Omental fat pad (tissue), 4 donors: ENCODE measurements at places on chromosomes 1 and 21. TPM values are rescaled to one million over a fixed set of nuclear protein-coding genes. Genes with fewer than 3 reads are reported as not detected.

DNALI1 gene
- total RNA-seq, result 7.6 TPM

PRAMEF26 gene
- not detected for total RNA-seq

MGST3 gene
- total RNA-seq, result 327 TPM

DNA sequence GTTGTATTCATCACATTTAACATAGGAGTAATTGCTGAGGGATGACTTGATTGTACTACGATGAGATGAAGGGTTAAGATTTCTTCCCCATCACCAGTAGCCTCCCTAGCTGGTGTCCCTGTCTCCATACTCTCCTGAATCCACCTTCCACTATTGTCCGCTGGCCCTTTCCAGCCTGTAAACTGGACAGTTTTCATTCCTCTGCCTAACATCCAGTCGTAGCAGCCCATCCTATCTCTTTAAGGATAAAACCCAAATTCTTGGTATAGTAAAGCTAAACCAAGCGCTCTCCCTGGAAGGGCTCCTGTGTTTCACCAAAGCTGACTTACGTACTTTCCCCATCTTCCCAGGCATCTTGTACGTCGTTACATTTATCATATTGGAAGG lies 670 bp downstream of the COX20 start:
- no peak for DNase-seq

DNA sequence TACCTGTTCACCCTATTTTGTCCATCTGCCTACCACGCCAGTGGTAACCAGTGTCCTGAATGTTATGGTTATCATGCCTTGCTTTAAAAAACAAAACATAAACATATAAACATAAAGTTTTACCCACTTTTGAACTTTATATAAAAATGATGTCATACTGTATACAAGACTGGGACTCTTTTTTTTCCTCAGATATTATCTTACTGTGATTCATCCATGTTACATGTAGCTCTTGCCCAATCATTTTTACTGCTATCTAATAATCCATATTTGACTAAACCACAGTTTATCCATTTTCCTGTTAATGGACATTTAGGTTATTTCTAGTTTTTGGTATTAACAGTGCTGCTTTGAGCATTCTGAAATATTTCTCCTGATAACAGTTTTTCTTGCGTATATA lies 78.8 kb downstream of the GPR161 start:
- no peak for DNase-seq

DNA sequence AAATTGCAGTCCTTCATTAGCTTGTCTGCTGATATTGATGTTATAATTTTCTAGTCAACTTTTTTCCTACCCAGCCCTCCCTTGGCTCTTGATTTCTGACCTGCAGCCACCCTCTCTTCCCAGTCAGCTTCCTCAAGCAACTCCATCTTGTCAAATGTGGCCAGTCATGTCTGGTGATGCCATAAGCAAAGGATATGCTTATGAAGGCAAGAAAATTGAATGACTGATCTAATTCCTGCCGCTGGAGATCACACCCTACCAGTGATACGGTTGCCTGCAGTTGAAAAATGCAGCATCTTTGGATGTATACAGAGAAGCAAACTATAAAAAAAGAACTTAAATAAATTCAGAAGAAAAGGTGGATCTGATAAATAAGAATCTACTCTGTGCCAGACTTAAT lies 297.1 kb upstream of the DAB1 start:
- DNase-seq, result no peak

- DNase-seq, result no peak
Measured at GRCh38 chr1:68624233-68624632, 127.4 kb upstream of the DEPDC1 start.

DNA sequence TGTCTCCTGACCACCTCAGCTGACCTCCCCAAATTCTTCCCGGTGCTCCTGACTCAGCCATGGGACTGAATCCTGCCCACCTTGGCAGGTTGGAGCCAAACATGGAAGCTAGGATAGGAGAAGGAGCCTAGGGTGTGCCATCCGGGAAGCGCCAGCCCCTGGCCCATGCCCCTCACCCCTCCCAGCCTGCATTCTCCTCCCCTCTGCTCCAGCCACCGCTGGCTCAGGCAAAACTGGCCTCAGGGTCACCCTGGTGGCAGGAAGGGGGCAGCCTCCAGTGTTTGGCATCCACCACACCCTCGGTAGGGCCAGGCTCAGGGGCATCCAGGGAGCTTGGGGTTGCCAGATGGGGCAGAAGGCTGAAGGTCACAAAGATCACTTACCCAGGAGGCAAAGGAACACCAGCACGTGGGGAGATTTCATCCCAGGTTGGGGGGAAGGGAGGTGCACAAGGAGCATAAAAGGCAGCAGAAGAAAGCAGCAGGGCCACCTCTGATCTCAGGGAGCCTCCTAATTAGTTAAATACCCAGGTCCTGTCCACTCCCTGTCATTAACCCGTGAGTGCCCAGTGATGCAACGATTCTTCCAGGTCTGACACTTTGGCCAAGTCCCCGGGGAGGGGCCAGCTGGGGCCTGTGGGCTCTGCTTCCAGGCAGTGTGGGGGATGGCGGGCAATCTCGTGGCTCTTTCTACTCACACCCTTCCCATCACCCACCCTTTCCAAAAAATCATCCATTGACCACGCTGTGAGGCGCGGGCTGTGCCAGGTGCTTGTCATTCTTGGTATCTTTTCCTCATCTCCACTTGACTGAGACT lies at the start of gene PLA2G2E:
Gene PLA2G2E, minus strand, starts transcription at position 481 of the 816 bp plus-strand sequence. Its CDS starts 58 bp downstream, at position 423.
- no peak for DNase-seq

DNA sequence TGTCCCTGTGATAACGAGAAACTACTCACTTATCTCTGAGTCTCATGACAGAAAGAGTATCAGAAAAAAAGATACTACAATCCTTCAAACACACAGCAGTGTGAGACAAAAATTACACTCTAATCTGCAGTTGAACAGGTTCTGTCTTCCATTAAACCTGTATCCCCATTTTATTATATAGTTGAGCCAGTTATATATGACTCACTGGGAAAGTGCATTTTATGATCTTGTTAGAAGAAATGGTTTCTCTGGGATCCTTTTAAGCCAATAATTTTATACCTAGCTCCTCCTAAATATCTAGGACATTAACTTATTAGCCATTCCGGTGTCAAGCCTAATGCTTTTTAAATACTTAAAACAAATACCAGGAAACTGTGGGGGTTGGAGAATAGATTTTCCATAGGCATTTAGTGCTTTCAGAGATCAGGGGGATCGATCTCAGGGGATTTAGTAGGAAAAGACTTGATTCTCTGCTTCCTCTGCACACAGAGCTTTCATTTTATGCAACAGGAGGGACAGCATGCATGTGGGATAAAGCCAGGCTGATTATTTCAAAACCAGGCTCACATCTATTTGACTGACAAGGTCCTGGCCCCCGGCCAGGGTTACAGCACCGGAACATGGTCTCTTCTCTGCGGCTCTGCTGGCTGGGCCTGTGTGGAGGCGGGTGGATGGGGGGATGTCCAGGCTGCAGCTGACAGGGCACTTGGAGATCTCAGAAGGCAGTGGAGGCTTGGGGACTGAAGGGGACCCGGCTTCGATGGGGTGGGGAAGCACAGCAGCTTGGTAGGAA lies 310.6 kb downstream of the DISC1 start:
- no peak for DNase-seq

DNA sequence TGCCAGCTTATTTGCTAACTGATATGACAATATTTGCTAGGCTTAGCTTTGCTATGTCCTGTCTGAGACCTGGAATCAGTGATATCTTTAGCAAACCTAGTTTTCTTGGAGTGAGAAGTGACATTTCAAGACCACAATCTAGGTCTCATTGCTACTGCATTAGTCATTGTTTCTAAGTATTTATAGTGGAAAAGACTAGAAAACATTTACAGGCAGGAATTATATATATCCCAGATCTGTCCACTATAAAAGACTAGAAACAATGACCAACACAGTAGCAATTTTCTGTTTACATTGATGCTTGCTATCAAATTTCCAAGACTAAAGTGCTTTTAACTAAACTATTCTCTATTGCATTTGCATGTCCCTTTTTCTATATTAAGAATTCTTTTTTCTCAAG lies 5.0 kb upstream of the RGS18 start:
- no peak for DNase-seq
